Hepatocyte (in vitro differentiated cells): ENCODE measurements at places on chromosomes 1 and 21. TPM values are rescaled to one million over a fixed set of nuclear protein-coding genes. Genes with fewer than 3 reads are reported as not detected.

- H3K27ac ChIP-seq, result peak overlapping the region; percentile 63
- no peak for DNase-seq
- peaks cover 13% of the 10 kb centered on the region for H3K4me1 ChIP-seq
- no peak overlapping the region for H3K4me3 ChIP-seq
- no peaks in the 10 kb centered on the region for H3K36me3 ChIP-seq
Observed at GRCh38 chr1:12315146-12315545, 85.3 kb downstream of the VPS13D start.

PDE4B gene
- total RNA-seq, result 3.4 and 4.1 TPM in 2 replicates

- peak; percentile 72 for DNase-seq
- H3K4me1 ChIP-seq, result peaks cover 46% of the 10 kb centered on the region
- H3K27ac ChIP-seq, result peak overlapping the region; percentile 16
- H3K4me3 ChIP-seq, result no peak overlapping the region
- H3K27me3 ChIP-seq, result no peaks in the 10 kb centered on the region
Observed at GRCh38 chr1:208238710-208239472, 5.3 kb downstream of the PLXNA2 start.

DNA sequence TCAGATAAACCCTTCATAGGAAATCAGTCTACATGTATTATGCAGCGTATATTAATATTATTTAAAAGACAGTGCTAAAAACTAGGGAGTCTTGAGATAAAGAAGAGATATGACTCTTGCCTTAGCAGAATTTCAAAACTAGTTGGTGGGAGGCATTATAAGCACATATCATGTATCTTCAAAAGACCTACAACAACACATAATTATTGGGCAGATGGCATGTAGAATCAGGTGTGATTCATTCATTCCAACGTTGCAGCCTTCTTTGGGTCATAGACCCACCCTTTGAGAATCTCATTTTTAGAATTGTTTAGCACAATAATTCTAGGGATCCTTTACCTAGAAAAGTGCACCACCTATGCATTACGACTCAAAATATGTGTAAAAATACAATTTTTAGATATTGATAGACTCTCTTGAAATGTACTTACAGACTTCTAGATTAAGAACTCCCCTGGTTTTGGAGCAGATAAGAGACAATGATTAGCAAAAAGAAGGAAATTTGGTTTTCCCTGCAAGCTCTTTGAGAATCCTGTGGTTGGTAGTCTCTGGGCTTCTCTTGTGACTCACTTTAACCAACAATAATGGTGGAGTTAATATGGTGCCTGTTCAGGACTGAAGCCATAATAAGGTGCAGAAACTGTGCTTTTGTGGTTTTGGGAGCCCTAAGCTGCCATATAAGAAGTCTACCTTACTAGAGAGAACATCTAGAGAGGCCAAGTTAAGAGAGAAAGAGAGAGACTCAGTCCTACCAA, 85.3 kb upstream of the RGS4 start:
- H3K4me1 ChIP-seq, result no peaks in the 10 kb centered on the region
- no peaks in the 10 kb centered on the region for H3K36me3 ChIP-seq
- no peak overlapping the region for H3K4me3 ChIP-seq
- H3K27ac ChIP-seq, result no peak overlapping the region
- no peak for DNase-seq
- H3K27me3 ChIP-seq, result no peaks in the 10 kb centered on the region

LCE2A gene
- total RNA-seq, result not detected in 2 replicates

GRCh38 chr1:42209526-42210251, 45.1 kb upstream of the GUCA2A start:
- DNase-seq, result no peak
- peaks cover 8% of the 10 kb centered on the region for H3K4me1 ChIP-seq
- H3K4me3 ChIP-seq, result no peak overlapping the region
- H3K27me3 ChIP-seq, result no peaks in the 10 kb centered on the region
- H3K27ac ChIP-seq, result no peak overlapping the region

DNA sequence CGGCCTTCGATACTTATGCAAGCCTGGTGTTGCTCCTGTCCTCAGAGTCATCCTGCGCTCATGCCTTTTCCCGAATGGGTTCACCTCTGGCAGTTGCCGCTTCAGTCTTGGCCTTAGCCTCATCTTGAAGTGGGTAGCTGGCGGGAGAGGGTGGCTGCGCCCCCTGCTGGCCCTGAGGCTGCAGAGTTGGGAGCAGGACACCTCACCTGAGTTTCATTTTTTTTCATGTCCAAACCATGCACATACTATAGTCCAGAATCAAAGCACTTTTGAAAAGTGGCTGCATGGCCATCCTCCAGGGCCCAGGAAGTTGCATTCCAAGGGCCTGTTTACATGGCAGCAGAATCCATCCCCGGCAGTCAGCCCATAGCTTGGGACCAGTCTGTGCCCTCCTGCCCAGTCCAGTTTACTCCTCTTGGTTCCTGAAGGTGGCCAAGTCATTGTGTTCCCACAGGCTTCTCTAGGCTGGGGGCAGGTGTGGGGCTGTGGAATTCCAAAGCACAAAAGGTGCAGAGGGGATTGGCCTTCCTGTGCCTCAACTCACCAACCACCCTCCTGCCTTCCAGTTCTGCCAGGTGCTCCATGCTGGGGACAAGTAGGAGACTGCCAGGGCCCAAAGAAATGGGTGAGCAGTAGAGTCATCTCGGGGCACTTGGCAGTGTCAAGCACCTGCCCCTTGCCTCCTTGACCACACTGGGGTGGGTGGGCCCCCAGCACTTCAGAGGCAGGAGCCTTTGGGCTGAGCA, 44.0 kb downstream of the YARS1 start:
- DNase-seq, result peak; percentile 89
- H3K4me1 ChIP-seq, result peaks cover 14% of the 10 kb centered on the region
- H3K36me3 ChIP-seq, result peaks cover 4% of the 10 kb centered on the region
- no peak overlapping the region for H3K4me3 ChIP-seq
- no peaks in the 10 kb centered on the region for H3K27me3 ChIP-seq
- H3K27ac ChIP-seq, result no peak overlapping the region

DNA sequence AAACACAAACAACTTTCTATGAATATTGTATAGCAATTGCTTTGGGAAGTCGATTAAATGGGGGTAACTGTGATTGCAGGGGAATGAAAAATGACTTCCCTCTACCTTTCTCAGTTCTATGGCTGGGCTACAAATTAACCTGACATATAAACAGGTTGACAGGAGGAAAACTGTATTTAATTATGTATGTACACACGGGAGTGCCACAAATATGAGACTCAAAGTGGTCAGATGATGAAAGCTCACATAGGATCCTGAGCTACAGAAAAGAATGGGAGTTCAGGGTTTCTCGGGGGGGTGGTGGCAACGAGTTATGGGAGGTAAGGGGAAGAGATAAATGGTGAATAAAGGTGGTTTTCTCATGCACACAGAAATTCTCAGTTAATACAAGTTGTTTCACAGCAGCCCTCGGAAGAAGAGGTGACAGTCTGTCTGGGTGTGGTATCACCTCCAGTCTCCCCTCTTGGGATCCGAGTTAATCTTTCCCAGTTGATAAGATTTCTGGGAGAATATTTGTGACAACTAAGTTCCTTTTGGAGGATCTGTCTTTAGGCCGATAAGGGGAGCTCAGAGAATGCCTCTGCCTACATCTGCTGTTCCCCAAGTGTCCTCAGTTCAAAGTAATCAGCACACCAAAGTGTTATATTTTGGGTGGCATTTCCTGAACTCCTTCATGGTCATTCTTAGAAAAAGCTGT, 26.3 kb downstream of the GADD45A start:
- no peak overlapping the region for H3K4me3 ChIP-seq
- peaks cover 38% of the 10 kb centered on the region for H3K4me1 ChIP-seq
- no peaks in the 10 kb centered on the region for H3K27me3 ChIP-seq
